ENCODE measurements at places on chromosomes 1 and 21. TPM values are rescaled to one million over a fixed set of nuclear protein-coding genes. Genes with fewer than 3 reads are reported as not detected.

Gene TMEM54
- 892 TPM for total RNA-seq

DNA sequence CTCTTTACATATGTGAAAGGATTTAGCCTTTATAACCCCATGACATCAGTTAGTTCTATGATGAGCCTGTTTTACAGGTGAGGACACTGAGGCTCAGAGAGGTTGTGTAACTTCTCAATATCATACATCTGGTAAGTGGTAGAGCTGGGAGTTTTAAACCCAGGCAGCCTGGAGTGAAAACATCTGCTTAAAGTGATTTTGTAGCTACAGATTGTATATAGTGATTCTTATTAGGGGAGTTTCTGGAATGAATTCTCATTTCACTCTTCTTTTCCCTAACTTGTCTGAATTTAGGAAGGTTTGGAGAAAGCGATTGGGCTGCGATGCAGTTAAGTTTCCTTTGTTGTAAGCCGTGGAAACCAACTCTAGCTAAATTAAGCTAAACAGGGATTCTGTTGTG is 175.6 kb downstream of the CAMTA1 start:
- DNase-seq, result no peak

- DNase-seq, result no peak
Observed at GRCh38 chr1:48228156-48228555, 5.6 kb downstream of the SLC5A9 start.

Gene GJA9
- not detected for total RNA-seq

DNA sequence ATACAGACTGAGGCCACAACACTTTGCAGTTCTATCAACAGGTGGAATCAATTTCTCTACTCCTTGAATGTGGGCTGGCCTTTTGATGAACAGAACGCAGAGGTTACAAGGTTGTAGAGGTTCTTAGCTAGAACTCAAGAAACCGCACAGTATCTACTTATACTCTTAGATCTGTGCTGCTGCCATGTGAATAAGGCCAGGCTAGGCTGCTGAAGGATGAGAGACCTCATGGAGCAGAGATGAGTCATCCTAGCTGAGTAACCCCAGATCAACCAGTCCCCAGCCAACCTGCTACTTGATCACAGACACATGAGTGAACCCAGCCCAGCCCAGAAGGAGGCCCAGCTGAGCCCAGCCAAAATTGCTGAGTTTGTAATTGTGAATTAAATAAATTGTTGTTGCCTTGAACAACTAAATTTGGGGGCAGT is 35.3 kb upstream of the BCAR3 start:
- no peak for DNase-seq

- no peak for DNase-seq
Observed at GRCh38 chr21:31983554-31983953, 110.7 kb downstream of the HUNK start.

Gene NBPF9
- total RNA-seq, result 20.5 TPM

- DNase-seq, result no peak
Observed at GRCh38 chr1:164343189-164343588, 215.8 kb upstream of the PBX1 start.
